GM13977 (cell line): ENCODE measurements at places on chromosomes 3 and 15.

GRCh38 chr15:41941644-41942415 lies 30.5 kb downstream of the EHD4 start:
- no peak for DNase-seq

DNA sequence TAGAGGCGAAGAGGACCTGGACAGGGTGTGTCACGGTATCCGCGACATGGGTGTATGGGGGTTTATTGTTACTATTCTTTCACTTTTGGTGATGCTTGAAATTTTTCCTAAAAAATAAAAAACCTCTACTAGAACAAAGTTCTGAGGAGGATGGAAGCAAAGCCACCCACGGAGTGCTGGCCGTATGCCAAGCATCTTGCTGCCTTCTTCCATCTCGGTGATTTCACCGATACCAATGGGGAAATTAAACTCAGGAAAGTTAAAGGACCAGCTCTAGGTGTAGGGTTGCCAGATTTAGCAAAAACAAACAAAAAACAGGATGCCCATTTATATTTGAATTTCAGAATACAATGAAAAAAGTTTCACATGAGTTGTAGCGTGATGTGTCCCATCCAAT lies 33.9 kb downstream of the SMAD6 start:
- DNase-seq: no peak

- no peak for DNase-seq
These were observed 16.3 kb downstream of the TMEM43 start for GRCh38 chr3:14141144-14141543.

DNA sequence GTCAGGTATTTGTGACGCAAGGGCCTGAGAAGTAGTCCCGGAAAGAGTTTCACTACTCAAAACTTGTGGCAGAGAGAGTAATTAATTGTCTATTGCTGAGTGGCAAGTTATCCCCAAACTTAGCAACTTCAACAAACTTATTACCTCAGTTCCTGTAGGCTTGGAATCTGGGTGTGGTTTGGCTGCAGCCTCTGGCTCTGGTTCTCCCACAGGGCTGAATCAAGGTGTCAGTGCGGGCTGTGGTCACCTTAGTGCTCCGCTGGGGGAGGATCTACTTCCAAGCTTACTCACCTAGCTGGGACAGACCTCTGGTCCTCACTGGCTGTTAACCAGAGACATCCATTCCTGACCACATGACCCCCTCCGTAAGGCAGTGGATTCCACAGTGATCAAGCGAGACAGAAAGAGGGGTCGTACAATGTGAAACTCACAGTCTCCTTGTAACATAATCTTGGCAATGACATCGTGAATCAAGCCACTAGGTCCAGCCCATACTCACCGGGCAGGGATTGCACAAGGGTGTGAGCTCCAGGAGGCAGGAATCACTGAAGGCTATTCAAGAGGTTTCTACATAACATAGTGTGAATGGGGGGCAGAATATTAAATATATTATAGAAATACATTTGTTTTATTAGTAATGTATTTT lies 138.3 kb downstream of the RYR3 start:
- no peak for DNase-seq

DNA sequence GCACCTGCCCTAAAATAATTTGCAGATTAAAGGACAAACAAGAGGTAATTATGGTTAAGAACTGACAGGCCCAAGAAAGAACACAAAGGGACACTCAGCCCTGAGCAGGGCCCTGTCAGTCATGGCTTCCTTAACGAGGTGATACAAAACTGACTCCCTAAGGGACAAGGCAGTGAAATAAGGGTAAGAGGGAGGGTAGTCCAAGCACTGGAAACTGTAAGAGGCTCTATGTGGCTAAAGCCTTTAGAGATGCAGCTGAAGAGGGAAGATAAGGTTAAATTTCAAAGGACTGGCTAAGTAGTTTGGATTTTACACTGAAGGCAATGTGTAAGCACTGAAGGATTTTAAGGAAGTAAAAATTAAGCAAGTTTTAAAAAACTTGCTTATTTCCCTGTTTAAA lies 3.9 kb downstream of the ATR start:
- DNase-seq: no peak

- no peak for DNase-seq
These were observed 139.5 kb downstream of the ADAMTS9 start for GRCh38 chr3:64548200-64548889.

GRCh38 chr15:29832709-29833108 lies 10.4 kb upstream of the TJP1 start:
- DNase-seq: no peak

DNA sequence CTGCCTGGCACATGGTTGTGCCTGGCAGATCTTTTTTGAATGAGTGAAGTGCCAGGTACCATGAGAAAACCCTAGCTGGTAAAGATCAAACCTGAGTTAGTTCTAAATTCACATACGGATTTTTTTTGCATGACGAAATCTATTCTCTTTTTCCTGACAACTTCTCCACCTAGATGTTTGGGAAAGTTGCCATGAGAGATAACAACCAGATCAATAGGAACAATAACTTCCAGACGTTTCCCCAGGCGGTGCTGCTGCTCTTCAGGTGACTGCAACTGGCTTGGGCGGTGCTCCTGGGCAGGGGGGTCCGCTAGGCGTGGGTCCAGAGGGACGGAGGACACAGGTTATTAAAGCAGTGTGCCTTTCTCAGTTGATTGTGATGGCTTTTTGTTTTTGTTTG lies 71.8 kb downstream of the CHDH start:
- DNase-seq: no peak

- DNase-seq: no peak
These were observed 257.9 kb downstream of the UBE2E2 start for GRCh38 chr3:23461069-23461468.

- no peak for DNase-seq
These were observed 1.3 kb downstream of the INKA1 start for GRCh38 chr3:49804141-49805041.

- no peak for DNase-seq
These were observed 48.0 kb upstream of the TNIK start for GRCh38 chr3:171508206-171508605.

DNA sequence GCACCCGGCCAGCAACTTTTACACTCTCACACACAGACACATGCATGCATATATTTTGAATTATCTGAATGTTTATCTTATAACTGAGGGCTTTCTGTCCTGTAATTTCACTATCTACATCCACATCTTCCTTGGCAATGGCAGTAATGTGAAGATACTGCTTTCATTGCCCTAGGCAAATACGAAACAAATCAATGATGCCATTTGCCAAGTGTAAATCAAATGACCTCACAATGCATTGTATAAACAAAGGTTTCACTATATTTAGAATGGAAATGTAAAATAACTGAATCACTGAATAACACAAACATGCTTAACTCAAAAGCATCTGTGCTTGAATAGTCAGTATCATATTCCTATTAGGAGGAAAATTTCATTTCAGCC lies 455.6 kb downstream of the TBL1XR1 start:
- DNase-seq: no peak

GRCh38 chr3:122462406-122462805 lies 46.5 kb upstream of the WDR5B start:
- no peak for DNase-seq

DNA sequence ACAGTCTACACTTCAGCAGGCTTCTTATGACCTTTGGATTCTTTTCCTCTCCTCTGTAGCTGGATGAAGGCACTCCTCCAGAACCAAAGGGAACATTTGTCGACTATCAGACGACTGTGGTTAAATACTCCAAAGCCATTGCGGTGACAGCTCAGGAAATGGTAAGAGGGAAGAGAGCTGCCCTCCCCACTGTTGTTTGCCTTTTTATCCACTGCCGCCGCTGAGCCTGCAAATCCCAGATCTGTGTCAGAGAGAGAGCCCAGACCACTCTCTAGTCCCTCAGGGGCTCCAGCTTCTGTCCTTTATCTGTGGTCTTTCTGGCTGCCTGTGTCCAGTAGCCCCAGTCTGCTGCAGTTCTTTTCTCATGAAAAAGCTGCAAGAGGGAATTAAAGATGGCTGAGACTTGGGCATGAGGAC lies 261.5 kb upstream of the TPM1 start:
- DNase-seq: no peak

GRCh38 chr3:177055605-177056571 lies 141.4 kb downstream of the TBL1XR1 start:
- no peak for DNase-seq

GRCh38 chr3:110773413-110773954 lies 298.1 kb upstream of the NECTIN3 start:
- DNase-seq: no peak

GRCh38 chr3:149495581-149496125 lies 21.2 kb downstream of the TM4SF4 start:
- no peak for DNase-seq

DNA sequence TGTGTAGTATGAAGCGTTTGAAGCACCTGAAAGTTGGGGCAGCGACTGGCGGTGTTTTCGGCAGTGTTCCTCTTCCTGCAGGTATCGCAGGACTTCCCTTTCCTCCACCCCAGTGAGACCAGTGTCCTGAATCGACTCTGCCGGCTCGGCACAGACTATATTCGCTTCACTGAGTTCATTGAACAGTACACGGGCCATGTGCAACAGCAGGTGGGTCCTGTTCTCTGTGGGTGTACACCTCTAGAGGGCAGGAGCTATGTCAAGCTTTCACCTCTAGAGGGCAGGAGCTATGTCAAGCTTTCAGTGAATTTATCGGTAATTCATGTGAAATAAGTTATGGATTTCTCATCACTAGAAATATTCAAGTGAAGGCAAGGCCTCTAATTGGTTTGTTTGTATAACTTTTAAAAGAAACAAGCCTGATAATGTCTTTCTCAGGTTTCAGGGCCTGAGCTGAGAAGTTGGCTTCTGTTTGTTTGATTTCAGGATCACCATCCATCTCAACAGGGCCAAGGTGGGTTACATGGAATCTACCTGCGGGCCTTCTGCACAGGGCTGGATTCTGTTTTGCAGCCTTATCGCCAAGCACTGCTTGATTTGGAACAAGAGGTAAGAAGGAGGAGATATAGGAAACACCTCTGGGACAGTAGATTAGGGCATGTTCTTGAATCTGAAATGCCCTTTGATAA lies 5.3 kb downstream of the TUBGCP4 start:
- peak; percentile 47 for DNase-seq

DNA sequence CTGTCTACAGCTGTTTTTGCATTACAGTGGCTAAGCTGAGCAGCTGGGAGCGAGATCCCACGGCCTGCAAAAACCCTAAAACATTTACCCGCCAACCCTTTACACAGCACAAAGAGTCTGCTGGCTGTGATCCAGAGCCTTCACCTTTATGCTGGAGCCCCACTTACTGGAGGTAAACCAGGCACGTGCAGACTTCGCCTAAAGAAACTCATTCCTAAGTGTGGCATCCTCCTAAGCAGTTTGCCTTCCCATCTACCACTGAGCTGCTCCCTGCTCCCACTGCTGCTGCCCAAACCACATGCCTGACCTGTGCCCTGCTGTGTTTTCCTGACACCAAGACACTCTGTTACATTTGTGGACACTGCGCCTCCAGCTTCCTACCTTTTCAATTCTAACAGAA lies 53.0 kb downstream of the CHSY1 start:
- DNase-seq: no peak

GRCh38 chr3:128609294-128609693 lies 41.3 kb downstream of the RPN1 start:
- DNase-seq: no peak

DNA sequence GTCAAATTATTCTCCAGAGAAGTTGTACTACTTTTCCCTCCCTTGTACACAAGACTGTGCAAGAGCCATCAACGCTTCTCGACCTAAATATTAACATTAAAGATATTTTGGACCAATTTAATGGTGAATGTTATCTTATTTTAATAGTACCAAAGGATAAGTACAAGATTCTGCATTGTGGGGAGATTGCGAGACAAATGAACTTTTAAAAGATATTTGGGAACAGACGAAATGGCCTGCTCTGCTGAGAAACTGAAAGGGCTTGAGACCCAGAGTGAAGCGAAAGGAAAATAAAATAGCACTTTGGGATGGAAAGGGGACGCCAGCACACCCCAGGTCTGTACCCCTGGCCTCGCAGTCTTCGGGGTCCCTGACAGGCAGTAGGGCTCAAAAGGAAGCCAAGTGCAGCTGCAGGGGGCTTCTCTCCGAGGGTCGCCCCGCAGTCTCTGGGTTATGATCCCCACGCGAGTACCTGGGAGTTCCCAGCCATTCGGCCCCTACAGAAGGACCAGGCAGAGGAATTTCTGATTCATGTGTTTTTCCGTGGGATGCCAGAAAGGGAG lies 97.6 kb upstream of the VGLL3 start:
- DNase-seq: no peak

DNA sequence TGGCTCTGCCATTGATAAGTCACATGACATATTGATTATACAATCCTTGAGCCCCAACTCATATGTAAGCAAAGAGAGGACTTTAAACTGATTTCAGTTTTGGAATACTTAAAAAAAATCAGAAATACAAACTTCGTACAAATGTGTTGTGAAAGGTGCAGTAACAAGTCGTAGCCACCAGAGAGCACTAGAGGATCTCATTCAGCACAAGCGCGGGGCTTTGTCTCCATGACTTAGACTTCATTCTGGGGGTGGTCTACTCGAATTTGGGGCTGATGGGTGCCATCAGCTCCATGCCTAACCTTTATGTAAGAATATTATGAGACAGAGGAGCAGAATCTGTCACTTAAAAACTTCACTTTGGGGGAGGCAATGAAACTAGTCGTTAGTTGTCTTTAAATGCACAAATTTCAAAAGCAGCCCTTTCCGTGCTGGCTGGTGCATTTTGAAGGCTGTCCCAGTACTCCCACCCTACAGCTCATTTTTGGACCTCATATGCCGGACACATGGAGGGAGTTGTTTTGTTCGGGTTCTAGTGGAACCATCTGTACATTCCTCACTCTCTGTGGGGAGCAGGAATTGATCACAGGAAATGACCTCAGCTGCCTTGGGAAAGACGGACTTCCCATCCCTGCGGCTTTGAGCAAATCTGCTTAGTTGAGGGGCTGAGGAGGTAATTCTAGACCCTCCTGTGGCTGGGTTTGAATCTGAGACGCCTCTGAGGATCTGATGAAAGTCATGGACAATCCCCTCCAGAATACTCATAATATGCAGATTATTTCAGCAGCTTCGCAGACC lies 27.5 kb upstream of the MASP1 start:
- DNase-seq: peak; percentile 39

DNA sequence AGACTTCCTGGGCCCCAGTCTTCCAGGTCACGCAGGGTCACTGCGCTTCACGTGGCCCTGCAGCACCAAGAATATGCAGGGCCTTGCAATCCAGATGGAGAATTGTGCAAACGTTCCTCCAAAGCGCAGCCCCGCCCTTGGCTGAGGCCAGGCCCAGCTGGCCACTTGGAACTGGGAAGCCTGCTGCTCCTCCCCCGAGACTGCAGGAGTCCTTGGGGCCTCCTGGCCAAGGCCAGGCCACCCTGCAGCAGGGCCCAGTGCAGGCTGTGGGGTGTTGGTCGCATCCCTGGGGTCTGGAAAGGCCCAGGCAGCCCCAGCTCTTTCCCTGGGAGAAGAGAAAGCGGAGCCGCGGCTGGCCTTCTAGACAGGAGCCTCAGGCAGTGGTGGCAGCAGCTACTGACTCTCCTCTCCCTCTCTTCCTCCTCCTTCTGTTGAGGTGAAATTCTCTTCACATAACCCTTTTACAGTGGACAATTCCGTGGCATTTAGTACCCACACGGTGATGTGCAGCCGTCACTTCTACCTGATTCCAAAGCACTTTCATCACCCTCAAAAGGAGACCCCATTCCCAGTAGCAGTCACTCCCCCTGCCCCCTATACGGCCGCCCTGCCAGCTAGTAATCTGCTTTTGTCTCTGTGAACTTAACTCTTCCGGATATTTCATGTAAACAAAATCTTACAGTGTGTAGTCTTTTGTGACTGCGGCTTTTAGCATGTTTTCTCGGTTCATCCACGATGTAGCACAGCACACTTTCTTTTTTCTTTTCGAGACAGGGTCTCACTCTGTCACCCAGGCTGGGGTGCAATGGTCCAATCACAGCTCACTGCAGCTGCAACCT lies 103.9 kb downstream of the TMEM266 start:
- DNase-seq: no peak
